ENCODE measurements at places on chromosomes 5 and 9.

DNA sequence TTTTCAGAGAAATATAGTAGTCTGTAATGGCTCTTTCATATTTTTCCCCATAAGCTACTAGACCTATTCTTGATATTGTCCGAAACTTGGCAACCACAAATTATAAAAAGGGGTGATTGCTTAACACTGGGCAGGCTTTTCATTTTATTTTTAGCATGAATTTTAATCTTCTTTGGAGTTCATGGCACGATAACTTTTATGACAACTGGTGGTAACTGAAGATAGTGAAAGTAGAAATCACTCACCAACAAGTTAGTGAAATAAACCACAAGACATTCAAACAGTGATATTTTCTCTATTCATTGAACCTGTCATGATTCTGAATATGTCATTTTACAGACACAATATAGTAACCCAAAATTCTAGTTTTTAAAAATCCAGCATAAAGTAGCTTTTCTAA is 213.9 kb downstream of the PRDM9 start:
- DNase-seq = no peak

GRCh38 chr5:141515946-141516671 is 27.2 kb downstream of the PCDHGC5 start:
- DNase-seq = no peak

DNA sequence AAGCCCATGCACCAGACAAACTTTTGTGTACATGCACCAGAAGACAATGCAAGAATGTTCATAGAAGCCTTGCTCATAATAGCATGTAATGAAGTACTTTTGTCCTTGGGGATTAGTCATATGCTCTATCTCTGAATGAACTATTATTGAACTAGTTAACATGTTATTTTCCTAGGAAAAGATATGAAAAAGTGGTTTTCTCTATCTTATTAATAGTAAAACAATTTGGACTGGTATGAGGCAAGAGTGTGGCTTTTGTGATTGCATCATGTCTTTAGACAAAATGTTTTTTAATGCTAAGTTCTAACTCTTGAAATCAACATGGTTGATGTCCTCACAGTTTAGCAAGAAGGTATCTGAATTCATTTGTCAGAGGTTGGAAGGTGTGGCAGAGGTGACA is 55.7 kb upstream of the SPDL1 start:
- DNase-seq = no peak

DNA sequence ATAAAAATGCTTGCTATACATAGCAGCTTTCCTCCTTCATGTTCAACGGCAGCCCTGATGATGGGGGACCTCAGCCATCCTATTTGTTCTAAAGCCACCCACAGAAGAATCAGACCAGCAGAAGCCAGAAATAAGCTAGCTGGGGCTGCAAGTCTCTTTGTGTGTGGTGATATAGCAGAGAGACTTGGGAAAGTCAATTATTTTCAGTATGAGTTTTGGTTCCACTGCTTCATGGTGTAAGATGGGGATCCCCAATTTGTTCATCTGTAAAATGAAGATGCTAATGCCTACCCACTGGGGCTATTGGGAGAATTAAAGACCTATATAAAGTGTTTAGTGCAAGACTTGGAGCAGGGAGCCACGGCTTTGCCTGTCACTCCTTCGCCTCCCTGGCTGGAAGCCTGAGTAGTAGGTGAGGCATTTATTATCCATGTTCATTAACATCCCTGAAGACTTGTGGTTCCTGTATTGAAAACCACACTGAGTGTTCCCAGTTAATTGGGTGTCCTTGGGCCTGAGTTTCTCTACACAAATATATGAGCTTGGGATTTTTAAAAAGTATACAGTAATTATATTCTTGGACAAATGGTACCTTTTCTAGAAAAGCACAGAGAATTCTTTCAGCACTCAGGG is 210.1 kb upstream of the SLC24A2 start:
- no peak for DNase-seq

DNA sequence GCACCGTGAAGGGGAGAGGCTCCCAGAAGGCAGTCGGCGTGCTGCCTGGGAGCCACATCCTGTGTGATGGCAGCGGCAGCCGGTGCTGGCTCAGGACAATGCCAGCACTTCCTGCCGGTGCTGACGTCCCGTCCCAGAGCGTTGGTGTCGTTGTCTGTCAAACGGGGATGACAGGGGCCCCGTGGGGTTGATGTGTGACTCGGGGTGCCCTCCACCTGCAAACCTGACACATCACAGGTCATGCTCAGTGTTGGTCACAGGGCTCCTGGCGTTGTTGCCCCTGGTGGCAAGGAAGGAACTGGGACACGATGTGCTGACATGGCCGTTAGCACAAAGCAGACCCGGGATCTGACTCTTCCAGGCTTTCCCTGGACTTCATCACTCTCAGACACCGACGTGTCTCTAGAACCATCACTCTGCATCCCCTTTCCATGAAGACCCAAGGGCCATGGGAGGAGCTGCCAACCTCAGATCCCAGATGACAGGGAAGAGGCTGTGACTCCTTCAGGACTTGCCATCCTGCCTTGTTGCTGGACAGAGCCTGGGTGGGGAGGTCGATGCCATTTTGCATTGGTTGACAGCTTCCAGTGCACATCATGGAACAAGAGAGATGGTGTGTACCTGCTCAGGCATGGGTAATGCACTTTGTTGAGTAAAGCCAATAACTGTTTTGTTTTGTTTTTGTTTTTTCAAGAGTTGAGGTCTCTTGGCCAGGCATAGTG is 21.5 kb downstream of the PLPP7 start:
- no peak for DNase-seq

DNA sequence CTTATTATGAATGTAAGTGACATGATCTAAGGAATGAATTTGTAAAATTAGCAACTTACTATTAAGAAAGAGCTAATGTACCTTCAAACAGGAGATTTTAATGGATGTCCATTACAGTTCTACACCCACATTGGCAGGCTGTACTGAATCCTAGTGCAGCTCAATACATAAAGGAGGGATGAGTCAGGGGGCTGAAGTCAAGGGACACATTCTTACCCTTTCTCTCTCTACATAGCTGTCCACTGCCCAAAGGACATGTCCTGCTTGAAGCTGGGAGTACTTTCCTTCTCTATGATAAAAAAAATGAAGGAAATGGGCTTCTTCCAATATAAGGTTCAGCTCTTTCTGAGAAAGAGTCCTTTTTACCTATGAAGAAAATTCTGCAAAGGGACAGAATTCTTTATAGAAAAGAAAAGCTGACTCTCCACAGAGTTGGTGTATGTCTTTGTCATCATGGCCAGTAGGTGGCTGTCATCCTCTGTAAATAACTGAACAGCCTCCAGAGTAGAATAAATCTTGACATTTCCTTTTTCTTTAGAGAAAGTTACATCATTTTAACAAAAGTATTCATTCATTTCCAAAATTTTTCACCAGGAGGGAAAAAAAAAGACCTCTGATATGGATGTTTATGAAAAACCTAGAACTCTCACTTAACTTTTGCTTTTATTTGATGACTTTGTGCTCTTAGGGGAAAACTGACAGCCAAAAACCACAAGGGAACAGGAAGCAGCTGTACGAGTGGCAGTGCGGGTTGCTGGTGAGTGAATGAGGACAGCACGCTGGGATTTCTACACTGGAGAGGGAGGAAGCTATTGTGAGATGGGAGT is 13.1 kb upstream of the IFNA14 start:
- DNase-seq = no peak

GRCh38 chr5:11905206-11905605 is 960 bp upstream of the CTNND2 start:
- no peak for DNase-seq

GRCh38 chr5:42812620-42813019 is 928 bp upstream of the SELENOP start:
- no peak for DNase-seq

DNA sequence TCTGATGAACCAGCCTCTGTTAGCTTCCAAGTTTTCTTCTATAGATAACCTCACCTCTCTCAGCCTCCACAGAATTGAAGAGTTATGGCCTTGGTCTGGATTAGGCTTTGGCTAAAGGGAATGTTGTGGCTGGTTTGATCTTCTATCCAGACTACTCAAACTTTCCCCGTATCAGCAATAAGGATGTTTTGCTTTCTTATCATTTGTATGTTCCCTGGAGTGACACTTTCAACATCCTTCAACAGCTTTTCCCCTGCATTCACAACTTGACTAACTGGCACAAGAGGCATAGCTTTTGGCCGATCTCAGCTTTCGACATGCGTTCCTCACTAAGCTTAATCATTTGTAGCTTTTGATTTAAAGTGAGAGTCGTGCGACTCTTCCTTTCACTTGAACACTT is 28.1 kb upstream of the GNE start:
- no peak for DNase-seq

- DNase-seq = no peak
These were observed 14.7 kb downstream of the RFK start for GRCh38 chr9:76379494-76379893.

DNA sequence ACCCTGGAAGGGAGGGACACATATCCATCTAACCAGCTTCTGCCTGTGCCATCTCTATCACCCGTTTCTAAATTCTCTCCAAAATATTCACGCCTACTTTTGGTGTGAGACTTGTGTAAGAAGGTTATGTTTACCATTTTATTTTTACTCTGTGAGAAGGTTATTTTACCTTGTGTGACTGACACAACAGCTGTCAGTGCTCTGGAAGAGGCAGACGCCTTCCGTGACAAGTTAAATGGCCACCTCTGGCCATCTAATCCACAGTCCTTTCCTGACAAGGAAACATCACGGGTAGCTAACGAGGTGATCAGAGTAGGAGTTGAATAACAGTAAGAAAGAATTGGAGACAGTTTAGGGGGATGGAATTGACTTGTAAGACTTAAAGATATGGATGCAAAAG is 443.8 kb upstream of the PIK3R1 start:
- no peak for DNase-seq

DNA sequence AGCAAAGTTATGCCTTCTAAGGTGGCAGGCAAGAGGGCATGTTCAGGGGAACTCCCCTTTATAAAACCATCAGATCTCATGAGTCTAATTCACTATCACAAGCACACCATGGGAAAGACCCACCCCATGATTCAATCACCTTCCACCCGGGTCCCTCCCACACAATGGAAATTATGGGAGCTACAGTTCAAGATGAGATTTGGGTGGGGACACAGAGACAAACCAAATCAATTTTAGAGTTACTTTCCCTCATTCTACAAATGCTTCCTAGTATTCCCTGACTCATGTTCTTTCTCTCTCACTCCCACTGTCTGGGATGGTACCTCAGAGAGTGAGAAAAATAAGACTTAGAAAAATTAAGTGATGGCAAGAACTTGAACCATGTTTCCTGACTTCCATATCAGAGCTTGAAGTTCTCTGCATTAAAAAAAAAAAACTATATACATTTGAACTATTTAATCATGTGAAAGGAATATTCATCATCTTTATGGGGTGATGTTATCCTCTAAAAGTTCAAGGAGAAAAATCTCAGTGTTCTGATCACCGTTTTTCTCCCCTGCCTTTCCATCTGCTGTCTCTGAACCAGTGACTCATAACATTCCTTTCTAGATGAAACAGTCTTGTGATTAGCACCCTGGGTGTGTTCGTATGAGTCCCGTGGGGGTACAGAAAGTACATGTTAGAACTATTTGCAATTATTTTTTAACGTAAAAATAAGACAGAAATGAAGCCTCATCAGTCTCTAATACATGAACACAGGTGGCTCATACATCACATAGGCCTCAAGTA is 282.9 kb downstream of the SLF1 start:
- no peak for DNase-seq

DNA sequence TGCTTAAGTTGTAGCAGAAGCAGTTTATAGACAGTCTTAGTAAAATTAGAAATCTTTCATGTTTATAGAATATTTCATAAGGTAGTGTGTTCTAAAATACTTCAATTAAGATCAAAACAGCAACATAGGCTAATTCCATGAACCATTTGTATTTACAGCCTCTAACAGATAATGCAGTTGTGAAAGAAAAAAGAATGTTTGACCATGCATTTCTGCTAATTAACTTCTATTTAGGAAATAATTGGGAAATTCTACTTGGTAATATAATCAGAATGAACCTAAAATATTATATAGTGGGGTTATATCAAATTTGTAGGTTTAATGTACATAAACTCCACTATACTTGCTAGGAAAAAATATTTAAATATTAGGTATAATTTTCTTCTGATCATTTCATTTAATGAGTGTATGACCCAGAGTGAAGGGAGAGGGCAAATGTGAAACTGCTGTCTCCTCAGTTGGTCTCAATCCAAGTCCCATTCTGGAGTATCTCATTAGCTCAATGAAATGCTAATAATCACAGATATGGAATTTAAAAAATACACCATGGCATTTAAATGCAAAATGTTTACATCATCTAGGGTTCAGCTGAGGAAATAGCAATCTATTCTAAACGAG is 34.9 kb downstream of the ALDH1A1 start:
- no peak for DNase-seq

DNA sequence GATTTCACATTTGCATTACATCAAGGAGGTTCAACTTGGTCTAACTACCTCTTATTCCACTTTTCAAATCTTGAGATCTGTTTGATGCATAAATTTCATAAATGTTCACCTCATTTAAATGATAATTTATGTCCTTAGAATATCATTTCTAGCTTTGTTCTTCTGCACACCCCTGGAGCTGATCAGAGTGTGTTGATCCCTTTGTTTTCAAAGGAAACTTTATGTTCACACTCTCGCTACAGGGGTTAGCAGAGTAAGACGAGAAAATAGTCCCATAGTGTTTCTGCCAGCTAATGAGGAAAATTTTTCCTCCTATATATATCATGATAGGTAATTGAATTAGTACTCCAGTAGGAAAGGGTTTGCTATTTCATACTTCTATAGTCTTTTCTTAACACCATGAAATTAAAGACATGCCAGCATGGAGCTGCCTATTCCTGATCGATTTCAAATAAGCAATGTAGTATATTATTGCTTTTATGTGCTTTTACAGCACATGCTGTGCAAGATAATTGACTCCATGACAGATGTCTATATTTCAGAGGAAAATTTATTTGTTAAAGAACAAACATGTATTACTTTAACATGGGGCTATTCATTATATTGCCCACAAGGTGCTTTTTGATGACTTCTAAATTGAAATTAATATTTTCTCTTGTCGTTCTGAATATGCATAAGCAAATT is 4.8 kb upstream of the PAM start:
- DNase-seq = no peak

DNA sequence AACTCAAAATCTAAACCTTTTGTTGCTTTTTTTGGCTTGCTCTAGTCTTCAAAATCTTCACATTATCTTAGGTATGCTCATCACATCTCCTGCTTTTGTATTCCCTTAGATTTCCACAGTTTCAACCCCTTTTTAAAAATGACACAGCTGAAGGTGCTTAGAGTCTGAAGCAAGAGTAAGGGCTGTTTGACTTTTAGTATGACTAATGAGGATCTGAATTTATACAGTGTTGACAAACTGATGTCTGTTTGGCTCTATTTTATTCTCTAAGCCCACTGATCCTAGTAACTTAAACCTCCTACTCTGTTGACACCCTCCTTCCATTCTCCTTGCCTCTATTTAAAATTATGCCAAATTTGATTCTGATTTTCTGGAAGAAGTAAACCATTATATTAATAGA is 200.1 kb downstream of the MCTP1 start:
- DNase-seq = no peak

GRCh38 chr9:124553738-124554137 is 46.5 kb upstream of the NR5A1 start:
- no peak for DNase-seq
